GM10248 (cell line): ENCODE measurements at places on chromosomes 5 and 9.
A peak's percentile ranks its signal among the peaks of the same experiment; 100 is the strongest.

DNA sequence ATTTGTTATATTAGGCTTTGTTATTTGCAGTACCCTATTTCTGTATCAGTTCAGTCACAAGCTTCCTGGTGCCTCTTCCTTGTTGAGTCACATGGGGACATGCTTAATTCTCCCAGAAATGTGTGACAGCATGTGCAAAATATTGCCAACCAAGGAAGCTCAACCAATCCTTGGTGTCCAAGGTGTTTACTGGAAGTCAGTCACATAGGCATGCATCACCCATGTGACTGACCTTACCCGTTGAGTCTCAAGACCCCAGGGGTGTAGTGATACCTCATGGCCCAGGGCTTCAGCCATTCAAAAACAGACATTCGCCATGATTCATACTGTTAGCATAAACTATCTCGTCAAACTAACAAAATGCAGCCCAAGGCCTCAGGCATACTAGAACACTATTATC is 9.3 kb upstream of the ANKDD1B start:
- DNase-seq, result no peak

DNA sequence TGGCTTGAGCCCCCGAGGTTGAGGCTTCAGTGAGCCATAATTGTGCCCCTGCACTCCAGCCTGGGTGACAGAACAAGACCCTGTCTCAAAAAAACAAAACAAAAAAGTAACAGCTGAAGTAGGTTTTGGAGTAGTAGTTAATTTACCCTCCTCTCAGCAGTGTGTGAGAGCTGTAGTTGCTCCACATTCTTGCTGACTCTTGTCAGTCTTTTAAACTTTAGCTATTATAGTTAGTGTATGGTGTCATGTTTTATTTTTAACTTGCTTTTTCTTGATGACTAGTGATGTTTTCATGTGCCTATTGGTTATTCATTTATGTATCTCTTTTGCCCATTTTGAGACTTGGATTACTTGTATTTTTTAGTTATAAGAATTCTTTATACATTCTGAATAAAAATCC is 52.9 kb upstream of the DHFR start:
- DNase-seq, result no peak

DNA sequence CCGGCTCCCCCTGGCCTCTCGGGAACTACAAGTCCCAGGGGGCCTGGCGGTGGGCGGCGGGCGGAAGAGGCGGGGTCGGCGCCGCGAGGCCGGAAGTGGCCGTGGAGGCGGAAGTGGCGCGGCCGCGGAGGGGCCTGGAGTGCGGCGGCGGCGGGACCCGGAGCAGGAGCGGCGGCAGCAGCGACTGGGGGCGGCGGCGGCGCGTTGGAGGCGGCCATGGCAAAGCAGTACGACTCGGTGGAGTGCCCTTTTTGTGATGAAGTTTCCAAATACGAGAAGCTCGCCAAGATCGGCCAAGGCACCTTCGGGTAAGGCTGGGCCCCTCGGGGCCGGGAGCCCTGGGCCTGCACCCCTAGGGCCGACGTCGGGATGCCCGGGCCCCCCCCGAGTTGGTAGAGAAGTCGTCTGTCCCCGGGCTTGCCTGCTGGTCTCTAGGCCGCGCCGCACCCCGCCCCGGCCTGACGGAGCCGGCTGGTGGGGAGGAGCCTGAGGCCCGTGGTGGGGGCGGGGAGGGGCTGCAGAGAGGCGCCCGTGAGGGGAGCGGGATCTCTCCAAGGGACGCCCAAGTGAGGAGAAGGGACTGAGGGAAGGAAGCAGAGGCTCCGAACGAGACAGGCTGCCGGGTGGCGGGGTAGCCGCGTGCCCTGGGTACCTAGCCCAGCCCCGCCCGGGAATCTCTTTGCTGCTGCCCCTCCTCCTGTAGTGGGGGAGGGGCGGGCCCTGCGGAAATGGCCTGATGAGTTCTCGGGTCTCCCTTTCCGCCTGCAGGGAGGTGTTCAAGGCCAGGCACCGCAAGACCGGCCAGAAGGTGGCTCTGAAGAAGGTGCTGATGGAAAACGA is at the start of gene CDK9:
CDK9 (plus strand) TSS at position 102 of the 840 bp plus-strand sequence; CDS start at position 217, 115 bp downstream.
- peak; percentile 94 for DNase-seq

- no peak for DNase-seq
These were observed 275.0 kb downstream of the NR2F1-AS1 start for GRCh38 chr5:93305984-93306383.

DNA sequence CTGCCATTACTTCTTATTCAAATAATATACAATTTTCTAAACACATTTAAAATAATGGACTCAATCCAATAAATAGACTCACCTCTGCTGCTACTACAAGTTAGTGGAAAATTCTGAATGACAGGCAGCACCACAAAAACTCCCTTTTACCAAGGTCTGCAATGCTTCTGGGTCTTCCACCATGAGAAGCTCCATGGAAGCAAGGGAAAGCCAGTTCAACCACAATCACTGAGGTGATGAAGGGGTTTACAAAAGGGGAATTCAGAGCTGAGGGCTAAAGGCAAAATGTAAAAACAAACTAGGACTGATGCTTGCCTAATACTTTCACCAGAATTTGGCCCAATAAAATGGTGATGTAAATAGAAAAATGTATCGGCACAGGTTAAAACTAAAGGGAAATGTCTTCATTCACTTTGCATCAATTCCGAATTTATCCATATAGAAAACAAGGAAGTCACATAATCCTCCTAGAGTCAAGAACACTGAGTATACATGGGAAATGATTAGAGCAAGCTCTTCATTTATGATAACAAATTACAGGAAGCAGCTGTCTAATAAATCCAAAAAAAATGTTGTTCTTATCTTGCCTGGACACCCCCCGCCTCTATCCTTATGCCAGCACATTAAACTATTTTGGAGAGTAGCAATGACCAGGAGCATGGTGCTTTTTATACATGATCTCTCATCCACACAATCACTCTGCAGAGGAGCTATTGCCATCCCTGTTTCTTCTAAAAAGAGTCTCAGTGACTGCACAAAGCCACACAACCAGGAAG is 66.3 kb upstream of the NFIB start:
- no peak for DNase-seq

DNA sequence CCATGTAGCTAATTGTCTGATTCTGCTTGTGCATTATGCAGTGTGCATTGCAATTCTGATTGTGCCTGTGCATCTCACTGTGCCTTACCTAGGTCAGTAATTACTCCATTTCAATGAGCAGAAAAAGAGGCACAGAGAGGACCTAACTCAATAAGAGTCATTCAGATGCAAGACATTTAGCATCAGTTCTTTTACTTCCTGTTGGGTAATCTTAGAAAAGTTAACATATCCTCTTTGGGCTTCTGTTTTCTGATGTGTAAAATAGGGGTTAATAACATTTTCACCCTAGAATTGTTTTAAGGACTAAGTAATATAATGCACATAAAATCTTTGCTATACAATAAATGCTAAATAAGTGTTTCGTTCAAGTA is 7.0 kb upstream of the DCTN4 start:
- DNase-seq, result no peak

- DNase-seq, result no peak
These were observed 69.9 kb upstream of the CDK20 start for GRCh38 chr9:88044200-88044599.

DNA sequence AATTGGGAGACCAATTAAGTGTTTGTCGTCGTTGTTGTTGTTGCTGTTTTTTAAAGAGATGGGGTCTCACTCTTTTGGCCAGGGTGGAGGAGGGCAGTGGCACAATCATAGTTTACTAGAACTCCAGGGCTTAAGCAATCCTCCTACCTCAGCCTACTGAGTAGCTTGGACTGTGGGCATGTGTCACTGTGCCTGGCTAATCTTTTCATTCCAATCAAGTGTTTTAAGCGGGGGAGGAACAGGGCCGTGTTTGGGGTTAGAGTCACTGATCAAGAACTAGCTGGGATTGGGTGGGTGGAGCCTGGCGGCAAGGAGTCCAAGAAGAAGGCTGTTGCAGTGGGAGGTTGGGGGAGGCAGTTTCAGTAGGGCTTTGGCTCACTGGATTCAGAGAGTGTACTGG is 13.8 kb downstream of the SNX30 start:
- DNase-seq, result no peak

GRCh38 chr9:88710449-88710848 is 175.5 kb downstream of the NXNL2 start:
- DNase-seq, result no peak

DNA sequence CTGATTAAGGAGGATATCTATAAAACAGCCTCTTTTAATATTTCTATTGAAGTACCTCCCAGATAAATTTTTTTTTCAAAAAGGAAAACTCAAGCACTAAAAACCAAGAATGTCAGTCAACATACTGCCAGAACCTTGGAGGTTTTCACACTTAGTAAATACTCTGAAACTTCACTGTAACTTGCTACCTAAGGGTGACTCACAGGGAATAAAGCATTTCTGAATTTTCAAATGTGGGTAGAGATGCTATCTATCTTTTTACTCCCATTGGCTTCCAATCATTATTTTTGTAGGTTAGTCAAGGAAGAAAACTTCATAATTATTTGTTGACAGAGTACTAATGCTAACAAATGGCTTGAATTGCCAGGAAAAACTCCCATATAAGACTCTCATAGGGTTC is 46.1 kb downstream of the SLC25A46 start:
- DNase-seq, result no peak

DNA sequence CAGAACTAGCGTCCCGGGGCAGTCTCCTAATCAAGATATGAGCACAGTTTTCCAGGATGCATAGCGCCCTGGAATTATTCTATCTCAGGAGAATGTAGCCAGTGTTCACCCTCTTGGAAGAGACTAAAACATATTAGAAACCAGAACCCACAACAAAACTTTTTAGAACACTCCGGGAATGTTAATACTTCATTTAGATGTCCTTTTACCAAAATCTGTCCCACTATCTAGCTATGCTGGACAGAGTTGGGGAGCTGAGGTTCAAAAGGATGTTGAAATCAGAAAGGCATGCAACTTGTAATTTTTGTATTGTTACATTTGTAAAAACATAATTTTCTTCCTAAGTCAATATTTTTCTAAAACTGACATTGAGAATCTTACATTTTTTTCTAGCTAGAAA is 386.5 kb upstream of the RFX3 start:
- DNase-seq, result no peak

GRCh38 chr5:71740015-71740753 is 21.1 kb downstream of the CARTPT start:
- DNase-seq, result peak; percentile 40

GRCh38 chr9:110659891-110660541 is 8.6 kb upstream of the MUSK start:
- DNase-seq, result no peak

GRCh38 chr5:84327591-84327990 is 57.1 kb downstream of the EDIL3 start:
- no peak for DNase-seq

DNA sequence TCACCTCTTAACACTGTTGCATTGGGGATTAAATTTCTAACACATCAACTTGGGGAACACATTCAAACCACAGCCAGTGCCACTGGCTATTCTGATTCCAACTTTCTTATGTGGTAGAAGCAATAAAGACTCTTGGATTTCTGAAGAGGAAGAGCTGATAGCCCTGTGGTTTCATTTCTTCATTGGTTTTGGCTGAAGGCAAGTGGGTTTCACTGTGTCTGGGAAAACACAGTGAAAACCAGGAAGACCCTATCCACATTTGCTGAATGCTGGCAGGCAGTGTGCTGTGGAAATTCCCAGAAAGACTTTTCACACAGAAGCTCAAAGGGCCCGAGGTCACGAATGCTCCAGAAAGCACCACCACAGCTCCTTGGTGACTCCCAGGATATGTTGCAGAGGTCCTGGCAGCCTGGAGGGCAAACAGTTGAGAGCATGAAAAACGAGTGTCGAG is 67.1 kb downstream of the DAPK1 start:
- DNase-seq, result no peak

- no peak for DNase-seq
These were observed 499.2 kb downstream of the CDH18 start for GRCh38 chr5:19488786-19489185.

DNA sequence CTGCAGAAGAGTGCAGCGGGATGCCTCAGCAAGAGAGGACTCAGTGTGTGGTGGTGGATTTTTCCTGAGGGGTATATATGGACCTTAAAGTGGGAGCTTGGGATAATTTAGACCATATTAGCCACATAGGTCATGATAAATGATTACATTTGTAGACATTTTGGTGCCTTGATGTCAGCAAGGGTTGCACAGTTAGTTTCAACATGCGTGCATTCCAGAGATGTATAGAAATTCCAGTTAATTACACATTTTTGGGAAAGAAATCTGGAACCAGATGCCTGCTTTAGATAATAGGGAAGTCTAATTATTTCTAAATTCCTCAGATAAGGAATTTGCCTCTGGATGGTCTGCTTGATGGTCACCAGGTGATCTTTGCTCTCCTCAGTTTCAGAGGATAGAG is 440.6 kb upstream of the PAPPA start:
- DNase-seq, result no peak

- DNase-seq, result peak; percentile 84
These were observed 5.3 kb upstream of the LCP2 start for GRCh38 chr5:170302653-170303501.

GRCh38 chr5:93741136-93741811 is at the start of gene POU5F2:
TSS of gene POU5F2 (minus strand) at chr5:93741600. CDS start at chr5:93741563, 37 bp downstream.
- DNase-seq, result no peak

DNA sequence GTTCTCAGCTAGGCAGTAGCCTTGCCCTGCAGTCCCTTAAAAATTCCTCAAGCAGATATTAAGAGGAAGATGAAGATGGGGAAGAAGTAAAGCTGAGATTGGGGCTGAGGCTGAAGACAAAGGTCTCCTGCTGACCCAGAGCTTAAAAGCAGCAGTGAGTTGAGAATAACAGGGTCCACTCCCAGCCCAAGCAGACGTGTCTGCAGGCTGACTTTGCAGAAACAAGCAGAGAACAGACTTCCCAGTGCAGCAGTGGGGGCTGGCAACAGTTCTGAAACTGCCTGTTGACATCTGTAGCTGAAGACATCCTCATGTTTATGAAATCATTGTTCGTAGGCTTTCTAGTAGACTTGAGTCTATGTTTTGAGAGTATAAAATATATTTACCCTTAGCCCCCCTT is 1.1 kb downstream of the CTXN3 start:
- DNase-seq, result no peak

GRCh38 chr5:16855898-16856297 is 80.2 kb downstream of the MYO10 start:
- DNase-seq, result no peak

DNA sequence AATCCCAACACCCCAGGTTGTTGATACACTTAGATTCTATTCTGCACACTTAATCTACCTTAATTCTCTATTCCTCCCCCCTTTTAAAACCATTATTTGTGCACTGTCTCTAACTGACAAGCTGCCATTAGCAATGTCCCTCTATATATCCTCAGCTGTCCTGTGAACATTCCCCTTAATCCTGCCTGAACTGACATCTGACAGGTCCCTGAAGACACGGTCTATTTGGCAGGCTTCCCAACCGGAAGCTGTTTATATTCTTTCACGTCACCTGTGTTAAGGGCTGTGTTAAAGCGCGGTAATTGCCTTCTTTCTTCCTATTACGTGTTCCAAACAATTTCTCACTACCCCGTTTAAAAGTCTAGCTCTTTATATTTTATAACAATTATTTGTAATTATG is 277.3 kb downstream of the CDH9 start:
- DNase-seq, result no peak

- no peak for DNase-seq
These were observed 6.2 kb downstream of the OR2S2 start for GRCh38 chr9:35951736-35952135.

DNA sequence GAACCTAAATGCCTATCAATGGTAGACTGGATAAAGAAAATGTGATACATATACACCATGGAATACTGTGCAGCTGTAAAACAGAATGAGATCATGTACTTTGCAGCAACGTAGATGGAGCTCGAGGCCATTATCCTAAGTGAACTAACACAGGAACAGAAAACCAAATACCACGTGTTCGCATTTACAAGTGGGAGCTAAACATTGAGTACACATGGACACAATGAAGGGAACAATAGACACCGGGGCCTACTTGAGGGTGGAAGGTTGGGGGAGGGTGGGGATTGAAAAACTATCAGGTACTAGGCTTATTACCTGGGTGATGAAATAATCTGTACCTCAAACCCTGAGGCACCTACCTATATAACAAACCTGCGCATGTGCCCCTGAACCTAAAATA is 22.4 kb upstream of the DEPDC1B start:
- no peak for DNase-seq
